Tongue (tissue), 3 donors: ENCODE measurements at places on chromosomes 16 and 17. TPM values are rescaled to one million over a fixed set of nuclear protein-coding genes. Genes with fewer than 3 reads are reported as not detected.

DNA sequence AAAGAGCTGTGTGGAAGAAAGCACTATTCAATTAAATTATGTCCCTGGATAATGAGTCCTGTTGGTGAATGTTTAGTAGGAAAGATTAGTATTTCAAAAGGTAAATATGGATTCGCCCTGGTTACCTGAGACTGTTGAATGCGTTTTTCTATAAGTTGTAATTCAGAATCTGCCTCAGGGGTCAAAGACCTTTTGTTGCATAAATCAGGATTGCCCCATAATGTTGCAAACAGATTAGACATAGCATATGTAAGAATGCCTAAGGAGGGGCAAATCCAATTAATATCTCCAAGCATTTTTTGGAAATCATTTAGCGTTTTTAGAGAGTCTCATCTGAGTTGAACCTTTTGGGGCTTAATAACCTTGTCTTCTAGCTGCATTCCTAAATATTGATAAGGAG, 70.1 kb upstream of the ARL4D start:
- no peak for DNase-seq

DNA sequence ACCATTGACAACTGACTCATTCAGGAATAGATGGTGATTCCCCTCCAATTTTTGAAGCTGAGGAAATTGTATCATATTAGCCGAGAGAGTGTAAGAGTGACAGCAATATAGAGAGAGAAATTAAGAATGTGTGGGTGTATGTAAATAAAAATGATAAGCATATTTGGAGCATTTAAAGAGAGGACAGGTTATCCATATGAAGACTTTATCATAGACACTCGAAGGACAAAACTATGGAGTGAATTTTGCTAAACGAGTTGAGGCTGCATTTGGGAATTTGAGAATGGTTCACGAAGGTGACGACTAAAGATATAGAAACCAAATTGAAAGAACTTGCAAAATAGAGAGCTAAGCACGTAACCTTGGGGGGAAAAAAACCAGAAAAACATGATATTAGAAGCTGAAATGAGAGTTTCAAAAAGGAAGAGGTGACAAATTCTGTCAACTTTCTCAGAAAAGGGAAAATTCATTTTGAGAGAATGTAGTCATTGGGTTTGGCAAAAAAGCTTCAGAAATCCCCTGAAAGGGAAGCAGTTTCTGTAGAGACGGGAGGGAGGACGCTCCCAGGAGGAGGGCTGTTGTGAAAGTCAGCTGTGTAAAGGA, 129.7 kb downstream of the KCNJ2 start:
- DNase-seq: no peak

GRCh38 chr17:41538565-41538991, 10.5 kb upstream of the KRT19 start:
- no peak for DNase-seq

- peak; percentile 93 for DNase-seq
These were observed 14.4 kb downstream of the GJD3 start for GRCh38 chr17:40349895-40350688.

- peak; percentile 79 for DNase-seq
These were observed 146.1 kb downstream of the SEC14L1 start for GRCh38 chr17:77286641-77287431.

DNA sequence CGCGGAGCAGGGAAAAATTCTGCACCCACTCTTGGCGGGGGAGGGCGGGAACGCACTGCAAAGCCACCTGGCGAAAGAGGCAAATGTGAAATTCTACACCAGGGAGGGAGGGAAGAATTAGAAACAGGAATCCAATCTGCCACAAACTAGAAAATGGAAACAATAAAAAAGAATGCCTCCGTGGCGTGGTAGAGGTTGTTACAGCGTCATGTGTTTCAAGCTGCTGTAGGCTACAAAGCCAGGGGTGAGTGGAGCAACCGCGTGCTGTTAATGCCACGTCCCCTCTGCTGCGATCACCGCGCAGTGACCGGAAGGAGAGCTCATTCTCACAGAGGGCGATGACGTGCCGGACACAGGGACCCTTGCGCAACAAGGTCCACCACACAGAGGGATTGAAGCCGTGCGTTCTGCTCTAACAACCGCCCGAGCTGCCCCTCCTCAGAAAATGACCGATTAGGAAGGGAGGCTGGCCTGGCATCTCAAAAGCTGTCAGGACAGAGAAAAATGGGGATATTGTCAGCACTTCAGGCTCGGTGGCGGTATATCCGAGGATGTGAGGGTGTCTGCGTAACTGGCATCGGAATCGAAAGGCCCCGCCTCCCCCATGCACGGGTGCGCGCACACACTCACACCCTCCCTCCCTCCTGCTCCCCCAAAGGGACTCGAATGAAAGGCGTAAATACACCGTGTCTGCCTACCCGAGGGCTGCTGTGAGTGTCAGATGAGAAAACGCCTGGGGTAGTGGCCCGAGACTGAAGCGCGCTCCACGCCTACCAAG, 70.8 kb upstream of the TNRC6C start:
- DNase-seq: peak; percentile 81

DNA sequence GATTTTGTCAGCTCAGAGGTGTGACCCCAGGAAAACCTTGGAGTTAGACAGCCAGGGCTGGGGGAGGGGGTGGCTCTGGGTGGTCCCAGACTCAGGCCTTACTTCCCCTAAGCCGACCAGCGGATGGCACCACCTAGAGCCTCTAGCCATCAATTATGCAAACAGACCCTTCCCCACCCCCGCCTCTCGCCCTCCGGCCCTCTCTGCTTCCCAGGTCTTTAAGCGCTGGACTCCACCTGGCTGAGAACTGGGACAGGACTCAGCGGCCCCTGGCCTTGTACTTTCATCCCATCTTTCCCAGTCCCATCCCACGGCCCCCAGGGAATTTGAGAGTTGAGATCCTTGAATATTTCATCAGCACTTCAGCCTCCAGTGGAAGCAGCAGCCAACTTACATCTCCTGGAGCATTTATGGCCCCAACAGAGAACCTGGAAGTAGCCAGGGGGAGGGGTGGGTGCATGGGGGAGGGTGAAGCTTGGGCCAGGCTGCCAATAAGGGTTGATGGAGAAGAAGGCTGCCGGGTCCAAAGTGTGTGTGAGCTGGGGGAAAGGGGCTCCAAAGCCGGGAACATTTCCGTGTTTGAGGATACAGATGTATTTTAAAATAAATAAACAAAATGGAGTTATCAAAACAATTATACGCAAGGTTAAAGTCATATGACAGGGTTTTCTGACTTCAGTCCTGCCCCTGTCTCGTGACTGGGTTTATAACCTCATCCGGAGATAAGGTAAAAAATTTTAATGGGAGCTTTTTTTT, 7.5 kb upstream of the JUP start:
- no peak for DNase-seq

DNA sequence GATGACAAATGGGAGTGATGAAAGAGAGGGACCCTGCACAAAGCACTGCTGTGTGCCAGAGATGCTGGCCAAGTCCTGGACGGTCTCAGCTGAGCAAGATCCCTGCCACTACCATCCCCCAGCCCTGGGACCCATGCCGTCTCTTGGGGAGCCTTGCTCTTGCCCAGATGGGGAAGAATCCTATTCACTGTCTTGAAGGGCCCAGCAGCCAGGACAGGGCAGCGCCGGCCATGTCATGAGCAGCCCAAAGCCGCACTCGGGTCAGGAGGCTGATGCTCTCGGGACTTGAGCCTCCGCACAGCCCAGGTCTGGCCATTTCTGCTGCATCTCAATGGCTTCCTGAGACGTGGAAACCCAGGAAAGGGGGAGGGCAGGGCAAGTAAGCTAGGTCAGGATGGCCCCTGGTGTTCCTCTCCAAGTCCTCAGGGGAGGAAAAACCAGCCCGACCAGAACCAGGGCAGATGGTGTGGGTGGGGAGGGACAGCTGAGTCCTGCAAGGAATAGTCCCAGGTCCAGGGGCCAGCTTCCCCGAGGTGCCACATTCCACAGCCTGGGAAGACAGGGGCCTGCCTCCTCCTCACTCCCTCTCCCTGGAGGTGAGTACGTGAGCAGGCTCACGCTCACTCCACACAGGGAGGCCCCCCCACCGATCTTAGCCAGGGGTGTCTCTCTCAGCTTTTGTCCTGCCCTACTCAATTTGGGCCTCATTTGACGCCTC, 7.8 kb upstream of the KRT19 start:
- no peak for DNase-seq

The SOCS1 gene
- total RNA-seq: 5.1 TPM

The MED1 gene
- 20.6 TPM for total RNA-seq

The TNS4 gene
- total RNA-seq: 10.4 TPM
